ENCODE measurements at places on chromosomes 3 and 15.

DNA sequence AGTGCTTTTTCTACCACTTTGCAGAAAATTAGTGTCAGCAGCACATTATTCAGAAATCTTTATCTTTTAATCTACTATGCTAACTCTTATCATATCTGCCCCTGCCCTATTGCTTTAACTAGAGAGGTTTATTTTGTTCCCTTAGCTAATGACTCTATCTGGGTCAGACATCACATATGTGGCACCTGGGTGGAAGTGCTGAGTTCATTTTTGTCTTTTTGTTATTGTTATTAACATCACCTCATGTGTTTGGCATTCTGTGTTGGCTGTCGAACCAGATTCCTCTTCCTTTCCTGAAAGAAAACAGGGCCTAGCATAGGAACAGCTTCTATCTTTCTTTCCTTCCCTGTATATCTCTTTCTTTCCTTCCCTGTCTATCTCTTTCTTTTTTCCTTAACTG lies 100.7 kb downstream of the RBMS3 start:
- DNase-seq = no peak

GRCh38 chr15:57148262-57148661 lies 228.0 kb upstream of the CGNL1 start:
- DNase-seq = no peak

- no peak for DNase-seq
Measured at GRCh38 chr3:147395899-147396711, 10.2 kb downstream of the ZIC4 start.

DNA sequence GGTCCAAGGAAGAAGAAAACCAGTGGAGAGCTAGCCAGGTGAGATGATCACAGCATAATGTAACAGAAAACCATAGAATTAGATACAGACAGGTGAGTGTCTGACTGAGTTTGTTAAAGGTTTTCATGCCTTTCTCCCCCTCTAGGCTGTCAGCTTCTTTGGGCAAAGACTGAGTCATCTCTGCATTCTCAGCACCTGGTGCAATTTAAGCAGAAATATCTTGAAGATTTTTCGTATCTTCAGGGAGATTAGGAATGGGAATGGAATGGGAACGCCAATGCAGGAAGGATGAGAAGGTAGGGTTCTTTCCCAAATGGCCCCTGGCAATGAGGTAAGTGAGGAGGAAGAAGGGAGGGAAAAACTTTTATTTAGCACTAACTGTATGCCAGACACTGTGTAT lies 122.0 kb upstream of the SLC7A14 start:
- no peak for DNase-seq

All from Caki2 (cell line).